ENCODE measurements at places on chromosomes 6 and 20.

DNA sequence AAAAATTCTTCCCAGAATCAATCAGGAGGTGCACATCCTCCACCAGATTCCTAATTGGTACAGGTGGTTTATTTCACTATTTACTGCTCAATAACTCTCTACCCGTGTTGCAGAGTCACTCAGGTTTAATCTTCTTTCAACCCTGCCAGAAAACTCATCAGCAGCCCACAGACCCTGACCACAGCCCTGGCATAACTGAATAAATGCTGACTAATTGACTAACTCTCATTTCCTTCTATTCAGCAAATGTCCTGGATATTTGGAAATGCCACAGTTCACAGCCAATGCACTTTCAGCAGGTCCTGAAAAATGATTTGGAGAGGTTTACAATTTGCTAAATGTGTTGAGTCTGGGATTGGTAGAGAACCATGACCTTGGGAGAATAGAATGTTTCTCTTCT, 62.3 kb downstream of the TRMT6 start:
- DNase-seq, result no peak

DNA sequence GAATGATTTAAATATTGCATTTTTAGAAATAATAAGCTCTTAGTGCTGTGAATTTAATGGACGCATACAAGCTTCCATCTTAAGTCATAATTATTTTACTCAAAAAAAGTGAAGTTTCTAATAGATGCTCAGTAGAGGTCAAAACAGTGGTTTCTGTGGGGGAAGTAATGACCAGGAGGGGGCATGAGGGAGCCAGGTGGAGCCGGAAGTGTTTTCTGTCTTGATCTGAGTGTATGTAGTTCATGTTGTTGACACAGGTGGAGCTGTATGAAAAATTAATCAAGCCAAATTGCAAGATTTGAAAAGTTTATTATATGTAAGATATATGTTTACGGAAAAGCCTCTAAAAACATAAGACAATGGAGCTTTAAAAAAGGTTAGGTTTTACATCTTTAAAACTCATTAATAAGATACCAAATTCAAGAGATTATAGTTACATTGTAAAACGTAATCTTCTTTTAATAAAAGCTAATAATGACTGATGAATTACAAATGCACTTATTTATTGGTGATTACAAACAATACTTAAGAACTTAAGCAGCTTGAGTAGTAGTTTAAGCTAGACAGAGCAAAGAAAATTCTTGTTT, 68.0 kb downstream of the PLAGL1 start:
- no peak for DNase-seq

GRCh38 chr6:156009656-156010055, 554.0 kb upstream of the NOX3 start:
- no peak for DNase-seq

DNA sequence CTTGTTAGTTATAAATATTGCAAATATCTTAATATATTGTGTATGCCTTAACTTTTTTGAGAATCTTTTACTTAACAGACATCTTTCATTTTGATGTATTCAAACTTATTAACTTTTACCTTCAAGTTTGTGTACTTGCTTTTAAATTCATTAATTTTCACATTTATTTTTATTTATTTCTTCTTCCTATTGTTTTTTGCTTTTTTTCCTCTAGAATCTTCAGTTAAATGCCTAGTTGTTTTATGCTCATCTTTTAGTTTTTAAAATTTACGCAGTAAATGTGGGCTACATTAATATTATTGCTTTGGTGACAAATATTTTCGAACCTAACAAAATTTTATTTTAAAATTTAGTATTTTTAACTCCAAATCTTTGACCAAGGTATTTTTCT, 89.0 kb downstream of the TNFAIP3 start:
- DNase-seq, result no peak

- DNase-seq, result no peak
Measured at GRCh38 chr6:11492464-11493290, 44.9 kb upstream of the TMEM170B start.

GRCh38 chr20:23641936-23642751, 4.4 kb upstream of the CST3 start:
- DNase-seq, result no peak

- DNase-seq, result no peak
Measured at GRCh38 chr20:35947489-35947888, 6.8 kb downstream of the SCAND1 start.

- DNase-seq, result no peak
Measured at GRCh38 chr6:108179741-108180140, 13.9 kb downstream of the NR2E1 start.

DNA sequence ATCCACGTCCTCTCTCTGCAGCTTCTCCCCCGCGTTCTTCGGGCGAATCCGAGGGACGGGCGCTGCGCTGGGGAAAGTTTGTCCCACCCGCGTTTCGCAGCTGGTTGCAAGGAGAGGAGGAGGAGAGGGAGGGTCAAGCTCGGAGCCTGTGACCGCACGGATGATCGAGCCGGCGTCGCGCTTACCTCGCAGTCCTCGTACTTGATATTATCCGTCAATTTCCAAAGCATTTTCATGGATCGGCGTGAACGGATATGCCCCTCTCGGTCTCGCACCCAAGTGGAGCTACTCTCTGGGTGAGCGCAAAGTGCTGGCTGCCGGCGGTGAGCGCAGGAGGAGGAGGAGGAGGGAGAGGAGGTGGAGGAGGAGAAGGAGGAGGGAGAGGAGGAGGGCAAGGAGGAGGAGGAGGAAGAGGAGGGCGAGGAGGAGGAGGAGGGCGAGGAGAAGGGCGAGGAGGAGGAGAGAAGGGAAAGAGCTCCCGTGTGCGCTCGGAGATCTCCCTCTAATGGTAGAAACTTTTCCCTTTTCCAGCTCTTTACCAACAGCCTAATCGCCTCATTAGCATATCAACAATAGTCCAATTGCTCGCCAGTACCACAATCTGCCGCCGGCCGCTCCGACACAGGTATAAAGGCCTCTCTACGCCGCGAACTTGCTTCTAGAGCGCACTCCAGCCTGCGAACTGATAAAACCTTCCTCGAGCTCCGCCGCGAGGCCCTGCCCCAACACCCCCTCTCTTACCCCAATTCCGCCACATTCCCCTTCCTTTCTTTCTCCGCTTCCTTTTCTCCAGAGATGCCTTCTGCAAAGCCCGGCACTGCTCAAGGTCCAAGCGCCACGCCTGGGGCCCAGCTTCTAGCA, at the start of gene TFAP2A:
Gene TFAP2A (minus strand): TSS at position 319 of the 861 bp plus-strand sequence. CDS start 83 bp downstream, at position 236.
- DNase-seq, result no peak

- no peak for DNase-seq
Measured at GRCh38 chr6:101118136-101118396, 236.9 kb upstream of the ASCC3 start.

DNA sequence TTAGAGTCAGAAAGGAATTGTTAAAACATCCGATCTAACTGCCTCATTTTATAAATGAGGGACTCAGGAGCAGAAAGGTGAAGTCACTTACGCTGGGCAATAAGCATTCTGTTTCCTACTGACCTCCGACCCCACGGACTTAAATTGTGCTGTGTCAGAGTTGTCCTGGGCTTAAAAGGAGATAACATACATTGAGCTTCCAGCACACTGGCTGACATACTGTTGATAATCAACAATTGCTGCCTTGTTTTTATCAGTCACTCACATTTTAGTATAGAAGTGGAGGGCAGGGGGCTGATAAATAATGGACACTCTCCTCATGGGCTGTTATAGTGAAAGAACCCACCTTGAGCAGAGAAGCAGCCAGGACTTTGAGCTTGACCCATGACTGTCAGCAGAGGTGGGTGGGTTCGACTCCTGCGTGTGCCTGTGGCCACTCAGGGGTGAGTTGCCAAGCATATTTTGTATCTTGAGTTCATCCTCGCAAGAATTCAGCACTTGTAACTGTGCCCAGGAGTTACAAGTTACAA, 166.5 kb upstream of the JARID2 start:
- DNase-seq, result no peak
